ENCODE measurements at places on chromosomes 3 and 15. TPM values are rescaled to one million over a fixed set of nuclear protein-coding genes. Genes with fewer than 3 reads are reported as not detected.

Gene SPATA12
- total RNA-seq = 0.16 TPM

Gene LRRN1
- 208 TPM for total RNA-seq

Gene GATM
- total RNA-seq = 64.1 TPM

Gene CAV3
- not detected for total RNA-seq

DNA sequence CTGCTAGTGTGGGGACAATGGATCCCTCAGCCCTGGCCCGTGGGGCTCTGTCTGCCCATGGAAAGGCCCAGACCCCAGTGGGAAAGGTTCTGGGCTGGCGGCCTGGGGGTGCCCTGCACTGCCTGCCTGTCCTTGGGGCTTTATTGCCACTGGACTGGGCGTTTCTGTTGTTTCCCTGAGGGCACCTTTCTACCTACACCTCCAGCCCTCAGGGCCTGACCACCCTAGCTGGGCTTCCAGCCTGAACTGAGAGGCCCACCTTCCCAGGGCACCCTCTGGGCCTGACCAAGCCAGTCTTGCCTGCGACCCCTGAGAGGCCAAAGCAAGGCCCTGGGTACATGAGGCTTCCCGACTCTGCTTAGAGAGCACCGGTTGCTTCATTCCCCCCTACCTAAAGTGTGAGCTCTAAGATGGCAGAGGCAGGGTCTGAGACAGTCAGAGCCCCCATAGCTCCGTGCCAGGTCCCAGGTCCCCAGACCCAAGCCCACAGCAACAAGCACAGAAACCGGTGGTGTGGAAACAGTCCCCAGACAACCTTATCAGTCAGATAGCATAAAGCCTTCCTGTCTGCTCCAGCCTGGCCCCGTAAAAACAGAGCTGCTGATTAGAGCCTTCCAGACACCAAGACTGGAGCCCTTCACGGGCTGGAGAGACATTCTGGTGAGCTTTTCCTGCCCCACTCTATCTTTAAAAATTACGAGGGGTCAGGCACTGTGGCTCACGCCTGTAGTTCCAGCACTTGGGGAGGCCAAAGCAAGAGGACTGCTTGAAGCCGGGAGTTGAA is 102.8 kb downstream of the CHSY1 start:
- no peak for DNase-seq

GRCh38 chr3:759106-759505 is 333.7 kb upstream of the CNTN6 start:
- no peak for DNase-seq

DNA sequence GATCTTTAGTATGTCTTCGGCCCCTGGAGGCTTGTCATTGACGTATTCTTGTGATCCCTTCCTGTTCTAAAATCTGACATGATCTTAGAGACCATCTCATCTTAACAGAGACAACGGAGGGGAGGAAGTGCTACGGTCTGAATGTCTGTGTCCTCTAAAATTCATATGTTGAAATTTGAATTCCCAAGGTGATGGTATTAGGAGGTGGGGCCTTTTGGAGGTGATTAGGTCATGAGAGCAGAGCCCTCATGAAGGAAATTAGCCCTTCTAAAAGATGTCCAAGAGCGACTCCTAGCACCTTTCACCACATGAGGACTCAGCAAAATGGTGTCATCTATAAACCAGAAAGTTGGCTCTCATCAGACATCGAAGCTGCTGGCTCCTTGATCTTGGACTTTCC is 233.2 kb upstream of the CMC1 start:
- DNase-seq = no peak

- no peak for DNase-seq
Observed at GRCh38 chr3:193951859-193952258, 184.1 kb upstream of the HES1 start.

GRCh38 chr3:85662462-85662861 is 703.7 kb downstream of the CADM2 start:
- DNase-seq = no peak

GRCh38 chr15:74122403-74123130 is 7.8 kb upstream of the ISLR2 start:
- DNase-seq = no peak
